ENCODE measurements at places on chromosomes 13 and 19.
A peak's percentile ranks its signal among the peaks of the same experiment; 100 is the strongest.

- DNase-seq = no peak
These were observed 112.6 kb downstream of the KCNRG start for GRCh38 chr13:50127726-50128291.

DNA sequence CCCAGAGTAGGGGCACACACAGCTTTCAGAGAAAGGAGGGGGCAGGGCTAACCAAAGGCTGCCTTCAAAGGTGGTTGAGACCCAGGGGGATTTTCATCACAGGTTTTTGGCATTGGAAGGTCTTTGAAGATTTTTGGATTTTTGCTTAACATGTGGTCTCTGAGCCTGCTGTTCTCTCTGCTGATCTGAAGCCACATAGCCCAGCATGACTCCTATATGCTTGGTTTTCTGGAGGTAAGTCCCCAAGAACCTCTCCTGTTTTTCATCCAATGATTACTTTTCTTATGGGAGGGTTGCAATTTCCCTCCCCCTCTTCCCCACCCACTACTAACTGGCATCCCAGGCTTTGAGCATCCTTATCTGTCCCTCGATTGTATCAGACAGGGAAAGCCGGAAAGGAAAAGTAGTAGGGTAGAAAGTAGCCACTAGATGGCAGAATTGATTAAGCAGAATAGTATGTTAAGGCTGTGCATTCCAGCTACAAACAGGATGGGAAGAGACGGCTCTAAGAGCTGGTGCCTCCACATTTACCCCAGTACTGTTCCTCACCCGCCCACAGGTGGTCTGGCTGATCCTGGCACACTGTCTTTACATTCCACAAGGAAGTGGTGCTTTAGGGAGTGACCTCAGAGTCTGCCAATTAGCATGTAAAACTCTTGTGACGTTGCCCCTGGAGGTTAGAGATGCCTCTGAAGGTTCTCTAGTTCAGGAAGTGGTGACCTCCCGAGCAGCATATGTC lies 218.9 kb upstream of the EDNRB start:
- DNase-seq = peak; percentile 41

GRCh38 chr13:91962946-91963345 lies 564.5 kb downstream of the GPC5 start:
- no peak for DNase-seq

GRCh38 chr19:12703046-12703445 lies 6.6 kb upstream of the FBXW9 start:
- DNase-seq = no peak

- DNase-seq = no peak
These were observed 22.5 kb upstream of the NDFIP2 start for GRCh38 chr13:79458436-79458835.

DNA sequence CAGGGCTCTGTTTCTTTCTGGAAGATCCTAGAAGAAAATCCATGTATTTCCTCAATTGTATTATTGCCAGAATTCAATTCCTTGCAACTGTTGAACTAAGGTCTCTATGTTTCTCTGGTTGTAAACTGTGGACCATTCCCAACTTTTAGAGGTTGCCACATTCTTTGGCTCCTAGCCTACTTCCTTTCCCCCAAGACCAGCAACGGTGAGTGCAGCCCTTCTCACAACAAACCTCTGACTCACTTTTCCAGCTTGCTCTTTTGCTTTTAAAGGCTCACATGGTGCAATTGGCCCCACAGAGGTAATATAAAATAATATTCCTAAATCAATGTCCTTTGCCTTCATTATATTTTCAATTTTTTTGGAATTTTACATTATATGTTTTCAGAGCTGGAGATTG lies 371.3 kb downstream of the SLITRK5 start:
- no peak for DNase-seq

- DNase-seq = no peak
These were observed 70.6 kb downstream of the HSPH1 start for GRCh38 chr13:31090961-31091624.

DNA sequence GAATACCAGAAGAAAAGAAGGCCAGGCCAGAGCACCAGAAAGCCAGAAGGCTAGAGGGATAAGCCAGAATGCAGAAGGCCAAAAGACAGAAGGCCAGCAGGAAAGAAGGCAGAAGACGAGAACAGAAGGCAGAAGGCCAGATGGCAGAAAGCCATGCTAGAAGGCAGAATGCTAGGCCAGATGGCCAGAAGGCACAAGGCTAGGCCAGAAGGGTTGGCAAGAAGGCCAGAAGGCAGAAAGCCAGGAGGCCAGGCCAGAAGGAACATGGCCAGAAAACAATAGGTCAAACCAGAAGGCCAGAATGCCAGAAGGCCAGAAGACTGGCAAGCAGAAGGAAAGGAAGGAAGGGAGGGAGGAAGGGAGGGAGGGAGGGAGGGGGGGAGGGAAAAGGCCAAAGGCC lies 188.8 kb downstream of the TUBA3C start:
- no peak for DNase-seq

DNA sequence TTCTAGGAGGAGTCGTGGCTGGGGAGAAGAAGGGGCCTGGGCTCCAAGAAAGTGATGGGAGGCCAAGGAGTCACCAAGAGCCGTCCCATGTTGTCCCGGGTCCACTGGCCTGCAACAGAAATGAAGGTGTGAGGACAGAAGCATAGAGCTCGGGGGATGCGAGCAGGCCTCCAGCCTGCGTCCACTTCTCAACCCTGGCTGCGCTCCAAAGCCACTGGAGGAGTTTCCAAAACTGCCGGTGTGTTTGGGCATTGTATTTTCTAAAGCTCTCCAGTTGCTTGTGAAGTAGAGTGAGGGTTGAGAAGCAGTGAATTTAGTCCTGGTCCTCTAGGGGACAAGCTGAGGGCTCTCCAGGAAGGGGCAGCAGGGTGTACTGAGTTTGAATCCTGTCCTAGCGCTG lies 13.0 kb downstream of the FFAR2 start:
- no peak for DNase-seq

DNA sequence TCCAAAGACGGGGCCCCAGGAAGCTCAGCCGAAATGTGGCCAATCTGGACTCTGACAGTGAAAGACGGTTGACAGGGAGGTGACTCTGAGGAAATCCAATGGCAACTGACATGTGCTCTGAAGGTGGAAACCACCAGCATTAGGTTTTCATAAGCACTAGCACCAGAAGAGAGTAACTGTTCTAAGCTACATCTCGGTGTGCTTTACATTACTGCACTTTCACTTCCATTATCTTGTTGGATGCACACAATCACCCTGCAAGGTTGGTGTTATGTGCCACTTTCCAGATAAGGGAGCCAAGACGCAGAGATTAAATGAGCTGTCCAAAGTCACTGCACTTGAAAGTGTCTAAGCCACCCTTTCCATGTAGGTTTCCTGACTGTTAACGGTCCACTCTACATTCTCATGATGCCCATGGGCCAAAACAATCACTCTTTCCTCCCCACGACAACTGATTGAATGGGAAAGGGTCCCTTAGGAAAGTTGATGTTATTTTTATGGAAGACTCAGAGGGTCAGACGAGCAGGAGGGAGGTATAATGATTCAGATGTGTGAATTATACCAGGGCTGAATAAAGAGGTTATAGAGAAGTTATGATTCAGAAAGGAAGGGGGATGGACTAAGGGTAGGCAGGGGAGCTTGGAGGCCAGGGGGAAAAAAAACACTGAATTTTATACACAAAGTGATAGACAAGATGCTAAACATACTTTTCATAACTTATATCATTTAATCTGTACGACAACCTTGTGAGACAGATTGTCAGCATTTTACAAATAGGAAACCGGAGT lies 52.8 kb downstream of the RUBCNL start:
- DNase-seq = no peak

GRCh38 chr19:4580021-4580901 lies 20.8 kb upstream of the SEMA6B start:
- no peak for DNase-seq

DNA sequence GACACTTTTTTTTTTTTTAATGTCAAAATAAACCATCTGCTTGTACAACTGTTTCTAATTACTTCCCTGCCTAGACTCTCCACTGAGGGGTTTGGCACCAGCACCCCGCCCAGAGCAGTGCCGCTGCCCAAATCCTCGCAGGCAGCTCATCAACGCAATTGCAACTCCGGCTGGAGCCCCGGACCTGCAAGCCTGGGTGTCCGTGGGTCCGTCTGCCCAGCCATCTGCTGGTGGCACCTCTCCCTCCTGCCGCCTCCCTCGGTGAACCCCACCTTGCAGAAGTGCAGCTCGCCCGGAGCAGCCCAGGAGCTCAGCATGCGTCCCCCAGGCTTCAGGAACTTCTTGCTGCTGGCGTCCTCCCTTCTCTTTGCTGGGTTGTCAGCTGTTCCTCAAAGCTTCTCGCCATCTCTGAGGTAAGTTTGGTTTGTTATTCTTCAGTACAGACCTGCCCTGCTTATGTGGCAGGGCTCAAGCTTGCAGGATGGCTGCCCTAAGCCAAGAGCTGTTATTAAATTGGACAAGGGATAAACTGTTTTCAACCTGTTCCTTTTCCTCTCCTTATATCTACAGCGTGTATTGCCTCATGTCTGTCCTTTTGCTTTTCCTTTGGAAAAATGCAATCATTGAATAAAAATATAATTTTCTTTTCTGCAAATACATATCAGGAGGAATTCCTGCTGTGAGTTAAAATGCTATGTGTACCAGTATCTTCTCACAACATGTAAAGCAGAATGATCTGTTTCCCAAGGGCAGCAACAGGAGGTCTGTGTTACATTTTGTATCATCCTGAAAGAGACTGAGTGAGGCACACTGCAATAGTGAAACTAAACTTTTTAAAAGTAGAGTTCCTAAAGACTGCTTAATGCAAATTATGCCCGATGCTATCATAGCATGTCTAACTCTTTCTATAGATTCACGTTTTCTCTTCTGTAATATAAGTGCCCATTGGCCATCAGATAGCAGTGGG lies at the start of gene ITGBL1:
ITGBL1 (plus strand) TSS at position 157 of the 967 bp plus-strand sequence; CDS start at position 316, 159 bp downstream.
- DNase-seq = no peak

- DNase-seq = peak; percentile 51
These were observed 2.7 kb upstream of the RUBCNL start for GRCh38 chr13:46389457-46390451.

GRCh38 chr13:48156466-48156865 lies 61.6 kb upstream of the MED4 start:
- peak; percentile 86 for DNase-seq

DNA sequence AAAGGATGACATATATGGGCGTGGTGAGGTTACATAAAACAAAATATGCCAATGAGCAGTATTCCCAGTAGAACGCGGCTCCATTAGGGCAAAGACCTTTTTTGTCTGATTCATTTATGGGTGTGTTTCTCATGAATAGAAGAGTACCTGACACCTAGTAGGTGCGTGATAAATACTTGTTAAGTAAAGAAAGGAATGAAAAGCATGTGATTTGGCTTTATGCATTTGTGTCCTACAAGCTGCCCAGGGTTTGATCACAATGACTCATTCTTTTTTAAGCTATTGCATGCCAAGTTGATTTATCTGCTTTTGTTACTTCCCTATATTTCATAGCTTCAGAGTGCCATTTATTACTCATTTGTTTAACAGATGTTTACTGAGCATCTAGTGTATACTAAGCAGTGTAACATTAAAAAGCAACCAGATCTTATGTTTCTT lies 19.1 kb upstream of the KCTD4 start:
- DNase-seq = no peak

GRCh38 chr19:33292595-33293254 lies 9.6 kb downstream of the CEBPA start:
- no peak for DNase-seq

GRCh38 chr13:42699912-42700311 lies 81.5 kb upstream of the FAM216B start:
- DNase-seq = no peak

- no peak for DNase-seq
These were observed 2.9 kb downstream of the UBL3 start for GRCh38 chr13:29847501-29847983.

DNA sequence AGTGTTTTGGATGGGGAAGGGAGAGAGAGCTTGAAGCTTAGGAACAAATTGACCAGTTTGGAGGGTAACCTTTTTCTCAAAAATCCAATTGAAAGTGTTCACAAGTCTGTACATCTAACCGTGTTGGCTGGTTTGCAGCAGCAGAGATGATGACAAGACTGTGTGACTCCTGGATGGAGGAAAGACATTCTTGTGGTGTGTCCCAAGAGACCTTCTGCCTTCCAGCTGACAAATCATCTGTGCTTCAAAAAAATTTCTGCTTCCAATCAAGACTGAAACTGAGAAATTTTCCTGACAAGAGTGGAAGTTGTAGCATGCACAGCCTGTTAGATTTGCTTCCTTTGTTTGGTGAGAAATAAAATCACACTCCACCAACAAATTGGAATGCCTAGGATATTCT lies 56.2 kb downstream of the LACC1 start:
- no peak for DNase-seq

DNA sequence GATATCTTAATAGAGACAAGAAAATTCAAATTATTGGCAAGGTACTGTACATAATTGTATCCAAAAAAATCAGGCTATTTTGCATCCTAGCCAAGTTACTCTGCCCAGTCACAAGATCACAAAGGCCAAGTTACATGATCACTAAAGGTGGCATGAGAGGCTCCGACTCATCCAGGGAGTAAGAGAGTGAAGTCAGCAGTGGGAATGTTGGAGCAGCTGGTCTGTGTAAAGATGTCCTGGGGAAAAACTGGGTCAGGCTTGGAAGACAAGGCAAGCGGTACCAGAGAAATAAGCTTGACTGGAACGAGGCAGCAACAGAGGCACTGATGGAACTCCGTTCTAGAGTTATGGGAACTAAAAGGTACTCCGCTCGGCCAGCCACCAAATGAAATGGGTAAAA lies 50.2 kb upstream of the PSG2 start:
- no peak for DNase-seq

- DNase-seq = no peak
These were observed 49.8 kb upstream of the TDRD3 start for GRCh38 chr13:60347174-60347573.

- DNase-seq = no peak
These were observed 14.1 kb downstream of the UBAC2 start for GRCh38 chr13:99214731-99215130.

DNA sequence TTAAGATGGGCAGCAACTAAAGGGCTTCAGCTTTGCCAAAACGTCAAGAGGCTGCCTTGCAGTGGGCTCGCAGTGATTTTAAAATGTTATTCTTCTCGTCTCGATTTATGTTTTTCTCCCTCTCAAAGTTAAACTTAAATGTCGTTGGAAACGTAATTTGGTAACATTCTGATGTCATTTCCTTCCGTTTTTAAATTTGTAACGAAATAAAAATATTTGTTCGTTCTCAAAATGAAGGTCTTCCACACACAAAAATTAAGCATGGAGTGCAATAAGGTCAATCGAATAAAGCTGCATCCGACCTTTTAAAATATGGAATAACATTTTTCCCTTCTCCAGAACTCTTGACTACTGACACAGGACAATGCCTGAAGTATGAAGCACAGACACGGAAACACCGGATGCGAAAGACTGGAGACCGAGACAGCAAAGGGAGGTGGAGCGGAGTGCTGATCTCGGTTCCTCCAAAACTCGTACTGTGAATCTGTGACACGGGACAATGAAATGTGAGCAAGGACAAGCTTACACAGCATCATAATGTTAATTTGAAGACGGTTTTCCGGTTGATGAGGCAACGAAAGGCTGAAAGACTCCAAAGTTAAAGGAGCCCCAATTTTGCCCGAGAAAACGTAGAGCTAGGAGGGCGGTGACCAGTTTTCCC lies 850 bp downstream of the MTMR6 start:
- peak; percentile 55 for DNase-seq
